NCI-H1930 (cell line): ENCODE measurements at places on chromosomes 1 and 21.

GRCh38 chr1:18580691-18581419 lies 49.8 kb upstream of the PAX7 start:
- DNase-seq, result no peak

DNA sequence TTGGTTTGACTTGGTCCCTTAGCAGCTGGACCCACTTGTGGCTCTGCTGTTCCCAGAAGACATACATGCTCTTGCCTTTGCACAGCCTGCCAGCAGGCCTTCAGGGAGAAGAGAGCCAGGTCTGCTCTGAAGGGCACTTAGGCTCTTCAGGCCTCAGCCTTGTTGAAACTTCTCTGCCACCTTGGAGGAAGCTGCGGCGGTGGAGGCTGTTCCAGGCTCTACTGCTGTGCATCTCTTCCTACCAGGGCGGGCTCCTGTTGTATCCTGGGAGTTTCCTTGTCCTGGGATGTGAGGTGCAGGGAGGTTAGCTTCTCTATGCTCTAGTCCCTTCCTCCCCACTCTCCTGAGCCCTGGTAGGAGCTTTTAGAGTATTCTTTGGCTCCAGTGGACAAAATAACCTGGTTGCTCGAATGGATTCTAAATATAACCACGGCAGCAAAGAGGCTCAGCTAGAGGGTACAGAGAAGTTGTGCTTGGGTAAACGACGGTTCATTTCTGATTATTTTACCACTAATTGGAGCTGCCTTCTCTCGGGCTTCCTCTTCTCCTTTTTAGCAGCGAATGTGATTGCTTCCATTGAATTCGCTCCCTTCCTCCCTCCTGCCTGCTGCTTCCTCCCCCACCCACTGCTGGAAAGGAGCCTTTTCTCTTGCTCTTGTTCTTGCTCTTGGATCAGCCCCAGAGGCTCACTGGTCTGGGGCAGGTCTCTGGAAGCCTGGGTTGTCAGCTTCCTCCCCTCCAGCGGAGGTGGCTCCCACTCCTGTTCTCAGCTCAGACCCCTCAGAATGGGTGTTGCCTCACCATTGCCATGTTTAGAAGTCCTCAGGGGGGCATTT lies 126.6 kb upstream of the CACNA1E start:
- no peak for DNase-seq

GRCh38 chr1:223835754-223836153 lies 10.0 kb downstream of the TP53BP2 start:
- DNase-seq, result no peak

DNA sequence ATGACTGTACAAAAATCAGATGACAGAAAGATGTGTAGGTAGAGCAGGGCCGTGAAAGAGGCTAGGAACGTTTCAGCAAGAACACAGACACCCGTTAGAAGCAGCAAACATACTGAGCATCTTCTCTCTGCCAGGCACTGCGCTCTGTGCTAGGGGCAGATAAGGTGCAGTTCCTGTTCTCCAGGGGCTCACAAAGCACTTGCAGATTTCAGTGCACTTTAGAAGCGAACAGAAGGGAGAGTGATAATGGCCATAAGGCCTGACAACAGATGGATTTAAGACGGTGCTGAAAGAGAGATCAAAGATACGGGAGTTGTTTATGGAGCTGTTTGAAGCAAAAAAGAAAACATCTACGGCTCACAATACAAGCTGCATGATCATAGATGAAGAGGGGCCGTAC lies 200.3 kb upstream of the FOXD3 start:
- DNase-seq, result no peak

DNA sequence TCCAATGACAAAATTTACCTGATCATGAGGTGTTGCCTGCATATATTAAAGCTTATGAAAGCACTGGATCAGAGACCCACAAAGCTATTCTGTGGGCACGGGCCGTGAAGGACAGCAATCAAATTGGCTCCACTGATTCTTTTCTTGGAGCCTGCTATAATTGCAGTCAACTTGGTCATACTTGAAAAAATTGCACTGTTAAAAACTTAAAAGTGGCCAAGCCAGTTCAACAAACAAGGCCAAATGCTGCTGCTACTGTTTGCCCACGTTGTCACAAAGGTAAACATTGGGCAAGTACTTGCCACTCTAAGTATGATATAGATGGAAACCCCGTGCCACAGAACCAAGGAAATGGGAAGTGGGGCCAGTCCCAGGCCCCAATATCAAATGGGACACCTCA lies 37.8 kb downstream of the CYP4A11 start:
- no peak for DNase-seq

- DNase-seq, result no peak
Observed at GRCh38 chr1:239723776-239724367, 337.5 kb downstream of the CHRM3 start.

DNA sequence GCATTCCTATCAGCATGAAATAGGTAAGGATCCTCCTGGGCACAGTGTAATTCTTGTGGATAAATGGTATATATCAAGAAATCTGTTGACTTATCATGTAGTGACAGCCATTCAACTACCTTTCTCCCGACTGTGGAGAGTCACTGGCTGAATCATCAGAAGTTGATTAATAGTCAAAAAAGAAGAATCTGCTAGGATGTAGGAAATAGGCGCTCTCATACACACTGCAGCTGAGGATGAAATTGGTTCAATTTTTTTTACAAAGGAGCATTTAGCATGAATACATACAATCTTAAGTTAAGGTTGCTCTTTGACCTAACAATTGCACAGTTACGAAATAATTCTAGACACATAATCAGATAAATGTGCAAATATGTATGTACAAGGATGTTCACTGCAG lies 486.8 kb downstream of the ADGRL2 start:
- DNase-seq, result no peak

DNA sequence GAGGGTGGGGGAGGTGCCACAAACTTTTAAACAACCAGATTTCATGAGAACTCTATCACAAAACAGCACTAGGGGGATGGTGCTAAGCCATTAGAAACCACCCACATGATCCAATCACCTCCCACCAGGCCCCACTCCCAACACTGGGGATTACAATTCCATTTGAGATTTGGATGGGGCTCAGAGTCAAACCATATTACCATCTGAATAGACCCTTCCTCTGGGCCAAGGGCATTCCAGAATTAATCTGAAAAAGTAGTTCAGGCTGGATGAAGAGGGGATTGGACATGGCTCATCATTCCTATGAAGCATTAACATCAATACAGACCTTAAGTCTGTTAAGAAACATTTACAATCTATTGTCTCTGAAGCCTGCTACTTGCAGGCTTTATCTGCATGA lies 149.9 kb upstream of the DNAH14 start:
- DNase-seq, result no peak
